ENCODE measurements at places on chromosomes 5 and 9.

- no peak for DNase-seq
Observed at GRCh38 chr5:154038261-154038706, 426 bp downstream of the FAM114A2 start.

- DNase-seq: no peak
Observed at GRCh38 chr5:90131383-90132133, 278.0 kb downstream of the CETN3 start.

DNA sequence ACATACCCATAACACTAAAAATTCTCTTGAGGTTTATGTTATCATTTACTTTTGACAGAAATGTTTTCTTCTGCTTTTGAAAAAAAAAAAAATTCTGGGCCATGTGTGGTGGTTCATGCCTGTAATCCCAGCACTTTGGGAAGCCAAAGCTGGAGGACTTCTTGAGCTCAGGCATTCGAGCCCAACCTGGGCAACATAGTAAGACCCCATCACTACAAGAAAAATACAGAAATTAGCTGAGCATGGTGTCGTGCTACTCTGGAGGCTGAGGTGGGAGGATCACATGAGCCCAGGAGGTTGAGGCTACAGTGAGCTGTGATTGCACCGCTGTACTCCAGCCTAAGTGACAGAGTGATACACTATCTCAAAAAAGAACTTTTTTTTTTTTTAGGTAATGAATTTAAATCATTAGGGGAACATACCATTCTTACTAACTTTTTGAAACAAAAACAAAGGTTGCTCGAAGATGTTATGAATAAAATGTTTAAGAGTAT is 148.8 kb upstream of the DMRT1 start:
- DNase-seq: no peak

- no peak for DNase-seq
Observed at GRCh38 chr5:150461231-150461630, 11.7 kb upstream of the RPS14 start.

DNA sequence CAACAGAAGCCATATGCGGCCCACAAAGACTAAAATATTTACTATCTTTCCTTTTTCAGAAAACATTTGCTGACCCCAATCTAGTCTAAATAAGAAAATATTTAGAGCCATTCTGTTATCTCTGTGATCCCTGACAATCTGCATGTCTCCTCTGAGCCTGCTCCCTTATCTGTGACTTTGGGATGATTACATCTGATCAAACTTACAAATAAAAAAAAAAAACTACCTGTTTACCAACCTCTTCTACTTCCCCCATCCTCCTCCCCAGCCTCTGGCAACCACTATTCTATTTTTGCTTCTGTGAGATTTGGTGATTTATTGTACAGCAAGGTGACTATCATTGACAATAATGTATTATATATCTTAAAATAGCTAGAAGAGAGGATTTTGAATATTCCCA is 176.3 kb upstream of the CD180 start:
- no peak for DNase-seq

GRCh38 chr5:154972476-154973080 is 31.7 kb downstream of the MRPL22 start:
- DNase-seq: no peak

GRCh38 chr5:172405226-172406107 is 48.9 kb downstream of the SH3PXD2B start:
- DNase-seq: no peak

DNA sequence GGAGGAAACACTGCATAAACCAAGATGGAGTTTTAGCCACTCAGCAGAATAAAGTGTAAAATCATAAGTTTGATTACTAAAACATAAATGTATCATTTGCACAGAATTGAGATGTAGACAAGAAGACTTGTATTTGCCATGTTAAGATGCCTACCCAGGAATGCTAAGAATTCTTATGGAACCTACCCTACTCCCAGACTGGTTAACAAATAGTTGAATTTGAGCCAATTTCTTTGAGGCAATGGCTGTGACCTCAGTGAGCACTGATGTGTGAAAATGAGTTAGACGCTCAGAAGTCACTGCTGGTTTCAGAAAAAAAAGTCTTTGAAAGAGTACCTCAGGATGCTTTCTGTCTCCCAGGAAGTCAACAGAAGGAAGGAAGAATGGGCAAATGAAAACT is 95.6 kb downstream of the ESM1 start:
- no peak for DNase-seq

GRCh38 chr5:22549876-22550671 is 303.1 kb downstream of the CDH12 start:
- no peak for DNase-seq

GRCh38 chr5:144385597-144385996 is 214.9 kb downstream of the KCTD16 start:
- no peak for DNase-seq

- DNase-seq: no peak
Observed at GRCh38 chr5:1139331-1140170, 27.7 kb upstream of the SLC12A7 start.

DNA sequence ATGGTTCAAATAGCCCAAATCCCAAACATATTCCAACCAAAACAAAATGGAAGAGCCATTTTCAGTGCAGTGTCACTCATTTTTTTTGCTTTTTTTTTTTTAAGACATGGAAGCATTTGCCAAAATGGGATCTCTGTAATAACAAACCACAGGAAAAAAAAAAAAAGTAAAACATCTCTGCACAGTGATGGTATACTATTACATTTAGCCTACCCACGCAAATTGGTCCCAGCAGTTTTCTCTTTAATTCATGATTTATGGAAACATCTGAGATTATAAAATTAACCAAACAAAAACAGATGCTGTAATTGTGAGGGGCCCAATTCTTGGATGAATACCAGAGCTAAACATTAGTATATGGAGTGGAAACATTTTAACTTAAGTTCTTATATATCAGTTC is 566.6 kb downstream of the ZNF608 start:
- no peak for DNase-seq

GRCh38 chr5:179568721-179569120 is 18.4 kb downstream of the RUFY1 start:
- no peak for DNase-seq

- no peak for DNase-seq
Observed at GRCh38 chr9:110115341-110115820, 92.6 kb downstream of the C9orf152 start.

All from liver (tissue), 10 donors.